ENCODE measurements at places on chromosomes 6 and 20.

GRCh38 chr6:138818496-138819194 lies 22.8 kb downstream of the ECT2L start:
- DNase-seq = peak; percentile 61
- peak overlapping the region; percentile 50 for H3K27ac ChIP-seq
- no peak overlapping the region for H3K4me3 ChIP-seq
- H3K27me3 ChIP-seq = no peaks in the 10 kb centered on the region
- H3K36me3 ChIP-seq = no peaks in the 10 kb centered on the region
- H3K4me1 ChIP-seq = peaks cover 20% of the 10 kb centered on the region

- no peak overlapping the region for H3K4me3 ChIP-seq
- H3K27ac ChIP-seq = no peak overlapping the region
- no peaks in the 10 kb centered on the region for H3K4me1 ChIP-seq
- DNase-seq = no peak
- H3K27me3 ChIP-seq = no peaks in the 10 kb centered on the region
These were observed 362.6 kb upstream of the RNF217 start for GRCh38 chr6:124599656-124600055.

GRCh38 chr6:43749461-43749860 lies 20.6 kb upstream of the VEGFA start:
- no peak overlapping the region for H3K4me3 ChIP-seq
- no peak for DNase-seq
- H3K4me1 ChIP-seq = no peaks in the 10 kb centered on the region
- H3K27ac ChIP-seq = no peak overlapping the region

GRCh38 chr6:26031151-26031594 lies 56.1 kb upstream of the HFE start:
- H3K27ac ChIP-seq = peak overlapping the region; percentile 78
- H3K36me3 ChIP-seq = no peaks in the 10 kb centered on the region
- H3K27me3 ChIP-seq = no peaks in the 10 kb centered on the region
- peak overlapping the region; percentile 69 for H3K4me3 ChIP-seq

- H3K27me3 ChIP-seq = no peaks in the 10 kb centered on the region
- H3K4me3 ChIP-seq = no peak overlapping the region
- H3K36me3 ChIP-seq = no peaks in the 10 kb centered on the region
- no peak for DNase-seq
These were observed 63.8 kb downstream of the ISM1 start for GRCh38 chr20:13284830-13285229.

GRCh38 chr6:111842271-111842822 lies 30.9 kb downstream of the FYN start:
- no peaks in the 10 kb centered on the region for H3K27me3 ChIP-seq
- no peak for DNase-seq
- H3K4me3 ChIP-seq = no peak overlapping the region

GRCh38 chr6:135522965-135523692 lies 25.6 kb upstream of the AHI1 start:
- DNase-seq = no peak
- no peaks in the 10 kb centered on the region for H3K4me1 ChIP-seq
- no peaks in the 10 kb centered on the region for H3K36me3 ChIP-seq

DNA sequence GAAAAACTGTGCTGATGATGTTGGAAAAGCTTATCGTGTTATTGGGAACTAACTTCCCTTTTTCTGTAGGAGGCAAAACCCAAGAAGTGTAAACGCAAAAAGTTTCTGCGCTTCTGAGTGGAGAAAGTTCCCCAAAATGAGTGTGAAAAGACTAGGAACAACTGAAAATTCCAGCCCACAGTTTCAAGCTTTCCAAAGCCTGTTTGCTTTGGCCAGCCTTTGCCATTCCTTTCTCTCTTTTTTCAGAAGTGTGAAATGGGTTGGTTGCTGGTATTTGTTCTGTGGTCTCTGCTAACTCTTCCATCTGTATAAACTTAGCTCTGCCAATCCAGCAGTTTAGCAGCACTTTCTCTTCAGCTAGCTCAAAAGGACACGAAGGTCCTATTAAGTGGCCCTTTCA lies 491.3 kb downstream of the MAFB start:
- H3K36me3 ChIP-seq = no peaks in the 10 kb centered on the region
- no peaks in the 10 kb centered on the region for H3K27me3 ChIP-seq
- H3K27ac ChIP-seq = no peak overlapping the region
- no peak for DNase-seq

DNA sequence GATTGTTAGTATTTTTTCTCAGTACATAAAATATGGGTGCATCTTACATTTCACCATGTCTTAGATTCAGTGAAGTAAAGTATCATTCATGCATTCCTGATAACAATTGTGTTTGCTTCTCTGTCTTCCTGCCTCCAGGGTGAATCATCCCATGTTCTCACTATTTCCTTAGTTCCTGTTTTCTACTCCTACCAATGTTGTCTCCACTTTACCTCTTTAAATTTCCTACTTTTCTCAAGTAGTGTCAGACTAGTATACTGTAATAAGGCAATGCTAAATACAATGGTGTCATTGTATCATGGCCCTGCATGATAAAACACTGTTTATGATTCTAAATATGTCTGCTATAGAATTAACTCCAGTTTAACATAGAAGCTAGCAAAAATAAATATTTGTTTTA lies 37.4 kb upstream of the GABRR1 start:
- H3K27ac ChIP-seq = no peak overlapping the region
- no peaks in the 10 kb centered on the region for H3K36me3 ChIP-seq
- H3K4me3 ChIP-seq = no peak overlapping the region
- DNase-seq = no peak
- H3K27me3 ChIP-seq = peaks cover 7% of the 10 kb centered on the region

DNA sequence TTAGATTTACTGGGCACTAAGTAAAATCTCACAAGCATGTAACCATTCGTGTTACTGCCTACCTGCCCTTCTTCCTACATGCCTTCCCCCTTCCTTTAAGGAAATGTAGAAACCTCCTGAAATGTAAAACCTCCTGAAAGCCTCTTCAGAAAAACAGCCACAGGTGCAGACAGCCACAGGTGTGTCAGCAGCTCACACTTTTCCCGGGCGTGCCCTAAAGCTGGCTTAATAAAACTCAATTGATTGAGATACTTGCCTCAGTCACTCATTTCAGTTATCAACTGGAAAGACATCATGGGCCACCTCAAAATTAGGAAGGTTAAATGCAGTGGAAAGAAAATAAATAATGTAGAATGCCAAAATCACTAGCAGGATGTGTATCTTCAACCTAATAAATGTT lies 23.1 kb upstream of the PBOV1 start:
- no peaks in the 10 kb centered on the region for H3K4me1 ChIP-seq
- H3K27me3 ChIP-seq = no peaks in the 10 kb centered on the region
- H3K27ac ChIP-seq = no peak overlapping the region
- no peaks in the 10 kb centered on the region for H3K36me3 ChIP-seq

DNA sequence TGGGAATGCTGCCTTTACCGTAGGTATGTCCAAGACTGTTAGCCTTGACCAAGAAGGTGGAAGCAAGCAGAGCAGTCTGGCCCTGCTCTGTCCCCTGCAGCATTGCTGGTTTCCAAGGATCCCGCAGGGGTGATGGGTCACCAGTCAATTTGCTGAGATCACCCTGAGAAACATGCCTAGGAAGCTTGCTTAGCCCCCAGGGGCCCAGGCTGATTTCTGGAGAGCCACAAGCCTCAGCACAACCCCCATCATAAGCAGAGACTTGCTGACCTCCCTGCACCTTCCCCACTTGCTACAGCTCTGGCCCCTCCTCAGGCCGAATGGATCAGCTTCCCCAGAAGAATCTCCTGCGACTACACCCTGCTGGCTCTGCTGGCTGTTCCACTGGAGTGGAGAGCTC lies 21.5 kb downstream of the ARHGAP40 start:
- no peaks in the 10 kb centered on the region for H3K27me3 ChIP-seq
- no peak overlapping the region for H3K27ac ChIP-seq
- H3K36me3 ChIP-seq = no peaks in the 10 kb centered on the region
- DNase-seq = no peak

GRCh38 chr6:55033016-55033546 lies 141.2 kb upstream of the HCRTR2 start:
- no peaks in the 10 kb centered on the region for H3K36me3 ChIP-seq
- DNase-seq = no peak
- no peaks in the 10 kb centered on the region for H3K4me1 ChIP-seq
- H3K27me3 ChIP-seq = no peaks in the 10 kb centered on the region
- H3K27ac ChIP-seq = no peak overlapping the region

GRCh38 chr20:17556837-17557674 lies 12.8 kb upstream of the DSTN start:
- H3K4me3 ChIP-seq = no peak overlapping the region
- peaks cover 4% of the 10 kb centered on the region for H3K27me3 ChIP-seq
- H3K27ac ChIP-seq = no peak overlapping the region

GRCh38 chr20:63431944-63432343 lies 40.5 kb downstream of the KCNQ2 start:
- peaks cover 14% of the 10 kb centered on the region for H3K4me1 ChIP-seq
- H3K27ac ChIP-seq = no peak overlapping the region
- DNase-seq = no peak
- H3K4me3 ChIP-seq = no peak overlapping the region

GRCh38 chr20:60063048-60063451 lies 104.8 kb downstream of the CDH26 start:
- H3K4me1 ChIP-seq = peaks cover 7% of the 10 kb centered on the region
- no peak for DNase-seq
- H3K27me3 ChIP-seq = no peaks in the 10 kb centered on the region
- no peaks in the 10 kb centered on the region for H3K36me3 ChIP-seq

- no peak overlapping the region for H3K27ac ChIP-seq
- H3K27me3 ChIP-seq = no peaks in the 10 kb centered on the region
- no peak for DNase-seq
- no peaks in the 10 kb centered on the region for H3K36me3 ChIP-seq
These were observed 58.8 kb upstream of the MOCS1 start for GRCh38 chr6:39992861-39993622.

DNA sequence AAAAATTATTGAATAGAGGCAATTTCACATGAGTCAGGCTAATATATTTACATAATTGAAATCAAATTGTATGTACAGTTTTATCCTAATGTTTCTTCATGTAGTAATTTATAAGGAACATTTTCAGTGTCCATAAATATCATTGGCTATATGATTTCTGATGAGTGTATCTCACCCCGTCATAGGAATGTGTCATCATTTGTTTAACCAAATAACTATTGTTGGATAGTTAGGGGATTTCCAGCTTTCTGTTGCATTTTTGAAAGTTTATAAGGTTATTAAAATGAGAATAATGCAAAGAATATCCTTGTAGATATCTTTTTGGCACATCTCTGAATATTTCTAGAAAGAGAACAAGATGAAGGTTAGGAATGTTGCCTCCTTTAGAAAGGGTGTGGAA lies 39.0 kb downstream of the SYTL3 start:
- no peak for DNase-seq
- no peak overlapping the region for H3K4me3 ChIP-seq

GRCh38 chr6:7742223-7742785 lies 16.4 kb downstream of the BMP6 start:
- no peaks in the 10 kb centered on the region for H3K27me3 ChIP-seq
- no peak overlapping the region for H3K4me3 ChIP-seq
- H3K4me1 ChIP-seq = no peaks in the 10 kb centered on the region

- peaks cover 3% of the 10 kb centered on the region for H3K36me3 ChIP-seq
- peaks cover 17% of the 10 kb centered on the region for H3K27me3 ChIP-seq
- H3K4me1 ChIP-seq = peaks cover 14% of the 10 kb centered on the region
- no peak overlapping the region for H3K27ac ChIP-seq
- DNase-seq = no peak
These were observed 1.1 kb upstream of the PTK7 start for GRCh38 chr6:43074847-43075669.

DNA sequence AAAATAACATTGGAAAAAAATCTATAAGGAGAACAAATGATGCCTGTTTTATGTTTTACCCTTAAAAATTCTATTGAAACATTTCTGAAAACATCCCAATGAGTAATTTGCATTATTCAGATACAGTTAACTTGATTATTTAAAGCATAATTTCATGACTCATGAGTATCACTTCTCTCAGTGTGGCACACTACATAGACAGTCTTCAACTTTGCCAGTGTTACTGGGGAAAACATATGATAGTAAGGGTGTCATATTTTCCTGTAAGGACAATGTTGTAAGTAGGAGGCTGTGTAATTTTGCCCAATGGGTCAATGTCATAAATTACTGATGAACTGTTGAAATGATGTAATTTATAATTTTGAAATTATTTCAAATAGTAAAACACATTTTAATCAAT lies 125.5 kb downstream of the PHACTR1 start:
- no peaks in the 10 kb centered on the region for H3K4me1 ChIP-seq
- H3K4me3 ChIP-seq = no peak overlapping the region
- H3K27ac ChIP-seq = no peak overlapping the region
- H3K36me3 ChIP-seq = no peaks in the 10 kb centered on the region

GRCh38 chr6:41427642-41428335 lies 92.4 kb downstream of the NCR2 start:
- peak overlapping the region; percentile 78 for H3K27ac ChIP-seq
- DNase-seq = peak; percentile 76
- H3K4me3 ChIP-seq = peak overlapping the region; percentile 64
- peaks cover 43% of the 10 kb centered on the region for H3K4me1 ChIP-seq
- peaks cover 5% of the 10 kb centered on the region for H3K27me3 ChIP-seq

DNA sequence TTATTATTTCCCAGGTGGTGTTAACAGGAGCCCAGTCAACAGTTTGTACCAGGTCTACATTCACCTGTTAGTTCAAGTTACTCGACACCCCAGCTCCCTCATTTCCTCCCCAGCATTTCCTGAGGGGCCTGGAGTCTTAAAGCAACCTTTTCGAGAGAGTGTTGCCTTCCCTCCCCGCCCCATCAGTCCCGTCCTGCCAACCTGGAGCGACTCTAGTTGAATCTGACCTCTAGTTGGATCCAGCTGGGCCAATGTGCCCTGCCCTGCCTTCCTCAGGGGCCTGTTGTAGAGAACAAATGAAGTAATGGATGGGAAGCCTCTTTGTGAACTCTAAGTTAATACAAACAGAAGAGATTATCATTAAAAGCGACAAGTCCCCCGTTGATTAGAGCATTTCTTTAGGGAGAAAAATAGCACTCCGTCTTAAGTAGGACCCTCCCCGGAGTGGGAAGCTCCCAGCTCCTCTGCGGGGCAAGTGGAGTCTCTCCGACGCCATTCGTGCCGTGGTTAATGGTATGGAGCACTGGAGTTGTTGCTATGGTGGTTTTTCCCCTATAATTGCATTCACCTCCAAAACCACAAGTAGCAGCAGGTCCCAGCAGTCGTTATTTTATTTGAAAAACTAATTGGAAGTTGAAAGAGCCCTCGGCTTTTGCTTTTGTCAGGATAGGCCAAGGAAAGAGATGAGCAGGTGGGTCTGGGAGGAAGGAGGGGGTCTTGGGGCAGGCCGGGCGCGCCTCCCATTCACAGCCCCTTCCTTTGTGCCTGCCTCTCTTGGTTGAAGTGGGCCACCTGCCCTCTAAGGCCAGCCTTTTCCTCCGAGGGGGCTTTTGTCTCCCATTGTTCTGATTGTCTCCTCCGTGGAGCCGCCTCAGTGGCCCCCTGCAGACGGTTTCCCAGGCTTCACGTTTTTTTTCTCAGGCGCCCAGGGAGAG lies 16.1 kb downstream of the GHRH start:
- DNase-seq = no peak
- no peak overlapping the region for H3K27ac ChIP-seq
- H3K4me3 ChIP-seq = no peak overlapping the region

DNA sequence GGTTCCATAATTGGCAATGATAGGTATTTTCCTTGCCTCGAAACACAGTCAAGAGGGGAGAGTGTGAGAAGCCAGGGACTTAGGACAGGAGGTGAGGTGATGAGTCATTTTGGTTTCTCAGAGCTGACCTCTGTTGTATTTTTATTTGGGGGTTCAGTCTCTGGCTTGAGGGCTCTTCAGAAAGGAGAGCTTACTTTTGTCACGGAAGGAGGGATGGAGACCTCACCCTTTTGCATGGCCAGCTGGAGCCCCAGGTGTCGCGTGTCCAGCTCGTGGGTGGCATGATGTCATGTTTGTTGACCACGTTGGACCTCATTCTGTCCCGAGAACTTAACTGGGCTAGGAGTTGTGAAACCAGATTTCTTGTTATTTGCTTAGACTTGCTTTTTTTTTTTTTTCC lies 293.9 kb downstream of the QKI start:
- no peak overlapping the region for H3K27ac ChIP-seq
- peaks cover 94% of the 10 kb centered on the region for H3K4me1 ChIP-seq
- no peak for DNase-seq
